Stimulated activated CD4-positive, alpha-beta T cell treated with anti-CD3 and anti-CD28 coated beads, TNF-alpha, amount 100 ng/mL, for 1 hour (primary cell): ENCODE measurements at places on chromosomes 13 and 19.

DNA sequence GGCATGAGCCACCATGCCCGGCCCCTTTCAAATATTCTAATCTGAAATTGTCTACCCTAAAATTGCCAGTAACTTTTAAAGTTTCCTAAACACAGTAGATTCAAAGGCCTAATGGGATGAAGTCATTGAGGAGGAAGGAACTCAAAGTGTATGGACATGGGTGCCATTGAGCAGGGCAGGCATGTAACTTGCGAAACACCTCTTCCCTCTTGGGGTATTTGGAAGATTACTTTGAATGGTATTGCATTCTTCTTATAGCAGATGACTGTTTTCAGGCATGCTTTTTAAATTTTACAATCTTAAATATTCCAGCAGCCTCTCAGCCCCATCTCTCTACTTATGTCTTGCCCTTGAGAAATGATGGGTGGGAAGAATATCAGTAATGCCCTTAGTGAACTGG, 21.0 kb downstream of the TM9SF2 start:
- no peak for DNase-seq

DNA sequence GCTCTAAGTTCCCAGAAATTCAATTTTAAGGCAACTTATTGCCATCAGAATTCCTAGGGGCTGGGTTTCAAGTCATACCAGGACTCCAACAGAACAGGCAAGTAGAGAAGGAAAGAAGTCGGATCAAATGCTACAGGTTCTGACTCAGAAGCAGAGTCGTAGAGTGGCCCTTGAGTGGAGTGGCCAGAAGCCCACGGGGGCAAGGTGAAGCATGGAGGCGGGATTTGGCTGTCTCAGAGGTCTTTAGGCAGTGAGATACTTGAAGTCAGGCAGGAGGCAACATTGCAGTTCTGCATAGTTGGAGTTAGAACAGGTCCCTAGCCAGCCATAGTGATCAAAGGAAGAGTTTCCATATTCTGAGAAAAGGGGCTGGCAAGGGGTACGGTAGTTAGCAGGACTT, 111.6 kb downstream of the NHLRC3 start:
- no peak for DNase-seq

DNA sequence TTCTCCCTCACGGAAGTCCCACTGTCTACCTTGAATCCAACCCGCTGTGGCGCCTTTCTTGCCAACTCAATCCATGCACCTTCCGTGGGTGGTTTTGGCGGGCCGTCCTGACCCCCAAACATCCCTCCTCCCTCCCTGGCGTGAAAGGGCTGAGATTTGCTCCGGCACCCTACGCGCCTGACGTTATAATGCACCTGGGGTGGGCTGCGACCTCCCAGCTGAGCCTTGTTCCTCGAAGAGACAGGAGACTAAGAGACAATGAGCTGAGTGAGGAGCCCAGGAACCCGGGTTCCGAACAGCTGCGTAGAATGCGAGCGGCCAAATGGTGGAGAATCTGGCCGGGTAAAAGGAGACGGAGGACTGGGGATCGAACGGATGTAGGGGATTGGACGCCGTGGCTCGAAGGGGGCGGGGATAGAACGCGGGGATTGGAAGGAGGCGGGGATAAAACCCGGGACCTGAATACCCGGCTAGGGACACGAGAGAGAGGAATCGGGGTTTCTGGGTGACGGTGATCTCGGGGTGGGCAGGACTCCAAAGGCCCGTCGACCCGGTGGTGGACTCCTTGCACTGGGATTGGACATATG, at the start of gene CPT1C:
Gene CPT1C, plus strand, starts transcription at position 461 of the 587 bp plus-strand sequence. CDS start 1,137 bp downstream, outside the sequence.
- DNase-seq, result no peak

DNA sequence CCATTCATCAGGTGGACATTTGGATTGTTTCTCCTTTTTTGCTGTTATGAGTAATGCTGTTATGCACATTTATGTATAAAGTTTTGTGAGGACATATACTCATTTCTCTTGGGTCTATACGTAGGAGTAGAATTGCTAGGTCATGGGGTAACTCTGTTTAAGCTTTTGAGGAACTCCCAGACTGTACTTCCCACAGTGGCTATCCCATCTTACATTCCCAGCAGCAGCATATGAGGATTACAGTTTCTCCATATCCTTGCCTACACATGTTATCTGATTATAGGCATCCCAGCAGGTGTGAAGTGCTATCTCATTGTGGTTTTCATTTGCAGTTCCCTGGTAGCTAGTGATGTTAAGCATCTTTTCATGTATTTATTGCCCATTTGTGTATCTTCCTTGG, 5.9 kb downstream of the ZSCAN22 start:
- DNase-seq, result no peak

- DNase-seq, result no peak
Observed at GRCh38 chr13:69641773-69642172, 465.9 kb upstream of the ATXN8OS start.

- no peak for DNase-seq
Observed at GRCh38 chr13:105395041-105395440, 1140.4 kb downstream of the EFNB2 start.

- DNase-seq, result no peak
Observed at GRCh38 chr13:85640727-85641126, 158.5 kb downstream of the SLITRK6 start.

DNA sequence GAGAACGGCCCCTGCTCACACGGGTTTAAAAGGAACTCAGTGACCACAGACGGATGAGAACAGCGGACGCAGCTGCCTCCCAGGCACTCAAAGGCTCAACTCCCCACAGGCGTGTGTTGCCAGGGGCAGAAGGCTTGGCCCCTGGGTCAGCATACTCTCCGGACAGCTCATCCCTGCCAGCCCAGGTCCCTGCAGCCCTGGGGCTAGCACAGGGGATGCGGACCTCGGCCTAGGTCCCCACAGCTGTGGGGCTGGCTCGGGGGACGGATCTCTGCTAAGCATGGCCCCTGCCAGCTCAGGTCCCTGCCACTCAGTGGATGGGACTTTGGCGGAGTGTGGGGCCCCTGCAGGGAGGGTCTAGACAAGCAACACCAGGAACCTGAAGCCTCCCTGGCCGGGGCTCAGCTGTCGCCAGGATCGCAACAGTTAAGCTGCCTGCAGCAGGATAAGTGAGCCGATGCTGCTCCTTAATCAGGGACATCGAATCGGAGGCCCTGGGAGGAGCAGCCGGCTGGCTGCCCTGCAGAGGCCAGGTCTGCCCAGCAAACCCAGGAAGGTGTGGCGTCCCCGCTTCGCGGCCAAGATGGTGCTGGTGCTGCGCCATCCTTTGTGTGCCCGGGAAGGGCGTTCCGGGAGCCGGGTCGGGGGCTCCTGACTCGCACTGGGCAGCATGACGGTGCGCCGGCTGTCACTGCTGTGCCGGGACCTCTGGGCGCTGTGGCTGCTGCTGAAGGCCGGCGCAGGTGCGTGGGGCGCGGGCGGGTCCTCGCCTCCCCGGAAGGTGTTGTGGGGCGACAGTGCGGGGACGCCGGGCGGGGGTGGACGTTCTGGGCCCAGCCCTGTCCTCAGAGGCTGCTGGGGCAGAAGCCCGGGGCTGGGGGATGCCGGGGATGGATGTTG, 32.5 kb downstream of the MCF2L start:
- DNase-seq, result no peak

DNA sequence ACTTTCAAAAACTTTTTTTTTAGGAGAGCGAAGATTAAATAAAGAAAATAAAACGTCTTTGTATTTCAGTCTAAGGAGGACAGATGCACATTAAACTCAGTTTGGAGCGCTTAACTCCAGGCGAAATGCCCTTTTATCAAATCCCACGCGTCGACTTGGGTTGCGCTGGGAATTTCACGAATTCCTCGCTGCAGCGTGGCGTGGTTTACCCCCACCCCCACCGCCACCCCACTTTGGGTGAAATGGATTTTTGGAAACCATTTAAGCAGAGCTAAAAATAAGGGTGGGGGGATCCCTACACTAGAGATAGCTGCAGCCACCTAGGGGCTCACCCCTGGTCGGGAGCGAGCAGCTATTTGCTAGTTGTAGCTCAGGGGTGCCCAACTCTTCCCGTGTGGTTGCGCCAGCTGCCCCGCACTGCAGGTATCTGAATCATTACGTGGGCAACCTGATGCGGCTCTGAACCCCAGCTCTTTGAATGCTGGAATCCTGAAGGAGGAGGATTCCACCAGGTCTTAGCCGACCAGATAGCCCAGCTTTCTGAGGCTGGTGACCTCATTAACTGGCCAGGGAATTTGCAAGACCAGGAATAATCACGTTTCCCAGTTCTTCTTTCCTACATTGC, 6.5 kb upstream of the TSHZ3 start:
- DNase-seq, result no peak

DNA sequence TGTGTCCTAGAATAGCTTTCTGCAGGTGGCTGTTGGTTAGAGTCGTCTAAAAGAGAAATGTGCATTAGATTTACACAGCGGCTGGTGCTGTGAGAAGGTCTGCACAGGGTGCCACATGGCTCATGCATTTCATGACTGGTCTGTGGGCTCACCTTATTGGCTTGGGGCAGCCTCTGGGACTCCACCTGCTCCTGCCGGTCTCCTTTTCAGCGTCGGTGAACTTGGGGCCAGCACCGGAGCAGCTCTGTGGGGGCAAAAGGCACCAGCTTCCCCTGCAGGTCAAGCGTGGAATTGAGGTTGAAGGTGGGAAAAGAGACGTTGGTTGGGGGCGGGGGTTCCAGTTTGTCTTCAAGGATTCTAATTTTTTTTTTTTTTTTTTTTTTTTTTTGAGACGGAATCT, 3.1 kb upstream of the PNMA8C start:
- no peak for DNase-seq

DNA sequence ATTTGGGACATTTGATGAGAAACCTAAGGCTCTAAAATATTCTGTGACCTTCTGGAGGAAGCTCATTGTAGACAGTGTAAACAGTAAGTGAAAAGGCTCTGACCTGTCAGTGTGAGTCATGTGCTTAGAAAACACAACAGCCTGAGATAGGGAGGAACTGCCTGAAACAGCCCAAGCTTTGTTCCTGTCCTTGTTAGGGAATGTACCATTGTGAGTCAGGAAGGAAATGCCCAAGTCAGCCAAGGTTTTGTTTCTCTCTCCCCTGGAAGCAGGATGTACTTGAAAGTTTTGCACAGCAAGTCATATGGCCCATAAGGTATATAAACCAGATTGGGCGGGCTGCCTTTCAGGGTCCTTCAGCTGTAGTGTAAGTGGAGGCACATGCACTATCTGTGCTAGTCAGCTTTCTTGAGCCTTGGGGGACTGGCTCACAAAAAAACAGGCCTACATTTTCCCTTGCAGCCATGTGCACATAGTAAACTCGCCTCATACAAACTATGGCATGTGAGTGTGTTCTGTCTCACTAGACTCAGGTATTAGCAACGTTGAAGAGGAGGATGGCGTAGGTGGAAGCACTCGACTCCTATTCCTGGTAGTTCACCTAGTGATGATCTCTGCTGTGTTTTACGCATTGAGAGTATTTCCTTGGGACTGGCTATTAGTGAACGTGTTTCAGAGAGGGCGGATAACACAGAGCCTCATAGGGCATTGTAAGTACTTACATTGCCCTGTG, 141.2 kb upstream of the KLHL1 start:
- no peak for DNase-seq

GRCh38 chr19:10219678-10220077, 11.5 kb downstream of the S1PR2 start:
- no peak for DNase-seq

DNA sequence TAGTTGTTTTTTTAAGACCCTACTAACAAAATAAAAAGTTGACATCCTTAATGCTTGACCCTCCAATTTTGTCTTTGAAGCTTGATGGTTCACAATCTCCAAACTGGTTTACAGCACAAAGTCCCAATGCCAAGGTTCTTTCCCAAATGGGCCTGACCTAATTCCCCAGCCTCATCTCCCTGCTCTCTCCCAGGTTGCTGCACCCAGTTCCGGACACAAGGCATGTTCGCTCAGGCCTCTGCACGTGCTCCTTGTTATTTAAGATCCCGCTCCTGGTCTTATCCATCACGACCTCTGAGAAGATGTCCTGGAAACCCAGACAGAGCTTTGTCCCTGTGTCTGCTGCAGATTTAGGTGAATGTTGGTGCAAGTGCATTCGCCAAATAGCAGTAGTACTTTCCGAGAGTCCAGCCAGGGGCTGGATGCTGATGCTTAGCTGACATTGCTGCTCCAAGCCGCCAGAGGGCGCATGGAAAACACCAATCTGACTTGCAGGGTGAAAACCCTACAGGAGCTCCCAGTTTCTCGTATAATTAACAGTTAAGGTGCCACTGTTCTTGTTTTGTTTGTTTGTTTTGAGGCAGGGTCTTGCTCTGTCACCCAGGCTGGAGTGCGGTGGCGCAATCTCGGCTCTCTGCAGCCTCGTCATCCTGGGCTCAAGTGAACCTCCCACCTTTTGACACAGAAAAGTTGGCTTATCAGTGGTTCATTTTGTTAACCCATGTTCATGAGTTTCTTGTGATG, 18.5 kb downstream of the LYPD3 start:
- DNase-seq, result peak; percentile 55

DNA sequence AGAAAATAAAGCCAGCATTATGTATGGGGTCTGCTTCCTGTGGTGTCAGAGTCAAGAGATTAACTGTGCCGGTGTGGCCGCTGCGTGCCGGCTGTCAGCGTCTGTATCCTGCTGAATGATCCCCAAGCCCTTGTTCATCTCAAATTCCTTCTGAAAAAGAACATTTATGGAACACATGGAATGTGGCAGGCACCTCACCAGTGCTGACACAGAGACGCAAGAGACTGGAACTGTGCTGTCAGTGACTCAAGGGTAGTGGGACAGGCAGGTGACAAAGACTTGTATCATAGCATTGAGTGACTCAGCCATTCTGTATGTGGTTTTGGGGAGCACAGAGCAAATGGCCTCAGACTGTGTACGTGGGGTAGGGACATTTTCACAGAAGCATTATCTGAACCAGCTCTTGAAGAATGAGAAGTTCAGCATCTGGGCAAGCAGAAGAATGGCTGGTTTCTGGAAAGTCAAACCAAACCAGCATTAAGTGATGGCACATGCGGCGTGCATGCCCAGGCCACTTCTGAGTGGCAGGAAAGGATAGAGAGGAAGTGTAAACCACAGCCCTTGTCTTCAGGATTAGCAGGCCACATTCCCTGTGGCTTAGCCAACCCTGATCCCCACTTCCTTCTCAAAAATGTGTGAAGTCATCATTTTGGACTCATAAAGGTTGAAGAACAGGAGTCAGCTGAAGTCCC, 54.0 kb upstream of the IRS2 start:
- DNase-seq, result no peak

GRCh38 chr19:49888510-49888824, 8.2 kb downstream of the IL4I1 start:
- no peak for DNase-seq

- DNase-seq, result no peak
Observed at GRCh38 chr19:55440411-55441105, 2.5 kb downstream of the SHISA7 start.

- DNase-seq, result no peak
Observed at GRCh38 chr13:107808389-107808788, 406.9 kb downstream of the LIG4 start.

GRCh38 chr13:49828453-49828852, 36.0 kb upstream of the KPNA3 start:
- no peak for DNase-seq

GRCh38 chr13:21550918-21551317, 53.1 kb downstream of the MICU2 start:
- DNase-seq, result no peak
